Stimulated activated CD4-positive, alpha-beta T cell treated with anti-CD3 and anti-CD28 coated beads, Interleukin-15, amount 100 ng/mL, for 1 hour (primary cell): ENCODE measurements at places on chromosomes 12 and 14.
A peak's percentile ranks its signal among the peaks of the same experiment; 100 is the strongest.

DNA sequence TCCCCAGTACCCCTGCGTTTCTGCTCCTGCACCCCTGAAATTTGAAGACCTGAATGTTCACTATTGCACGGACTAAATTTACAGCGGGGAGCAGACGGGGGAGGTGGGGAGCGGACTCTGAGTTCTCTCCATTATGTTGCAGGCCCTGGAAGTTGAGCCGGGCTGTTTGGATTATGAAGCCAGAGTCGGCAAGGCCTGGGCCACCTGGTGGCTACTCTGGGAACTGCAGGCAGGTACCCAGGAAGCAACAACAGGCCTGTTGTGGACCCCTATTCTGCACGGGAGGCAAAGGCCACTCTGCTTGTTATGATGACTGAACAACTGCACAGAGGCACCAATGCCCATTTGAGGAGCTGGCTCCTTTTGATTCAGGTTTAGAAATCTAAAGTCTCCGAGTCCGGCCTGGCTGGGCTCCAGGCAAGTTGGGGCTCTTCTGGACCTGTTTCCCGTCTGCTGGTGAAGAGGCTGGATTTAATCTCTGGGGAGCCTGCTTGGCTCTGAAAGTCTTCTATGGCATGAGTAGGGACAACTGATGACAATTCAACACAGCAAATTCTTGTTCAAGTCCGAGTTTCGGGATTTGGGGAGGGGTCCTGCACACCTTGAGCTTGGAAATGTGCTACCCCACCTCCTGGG lies 34.1 kb upstream of the FAM181A start:
- peak; percentile 37 for DNase-seq

- no peak for DNase-seq
Observed at GRCh38 chr12:53695152-53696145, 19.6 kb upstream of the ATP5MC2 start.

DNA sequence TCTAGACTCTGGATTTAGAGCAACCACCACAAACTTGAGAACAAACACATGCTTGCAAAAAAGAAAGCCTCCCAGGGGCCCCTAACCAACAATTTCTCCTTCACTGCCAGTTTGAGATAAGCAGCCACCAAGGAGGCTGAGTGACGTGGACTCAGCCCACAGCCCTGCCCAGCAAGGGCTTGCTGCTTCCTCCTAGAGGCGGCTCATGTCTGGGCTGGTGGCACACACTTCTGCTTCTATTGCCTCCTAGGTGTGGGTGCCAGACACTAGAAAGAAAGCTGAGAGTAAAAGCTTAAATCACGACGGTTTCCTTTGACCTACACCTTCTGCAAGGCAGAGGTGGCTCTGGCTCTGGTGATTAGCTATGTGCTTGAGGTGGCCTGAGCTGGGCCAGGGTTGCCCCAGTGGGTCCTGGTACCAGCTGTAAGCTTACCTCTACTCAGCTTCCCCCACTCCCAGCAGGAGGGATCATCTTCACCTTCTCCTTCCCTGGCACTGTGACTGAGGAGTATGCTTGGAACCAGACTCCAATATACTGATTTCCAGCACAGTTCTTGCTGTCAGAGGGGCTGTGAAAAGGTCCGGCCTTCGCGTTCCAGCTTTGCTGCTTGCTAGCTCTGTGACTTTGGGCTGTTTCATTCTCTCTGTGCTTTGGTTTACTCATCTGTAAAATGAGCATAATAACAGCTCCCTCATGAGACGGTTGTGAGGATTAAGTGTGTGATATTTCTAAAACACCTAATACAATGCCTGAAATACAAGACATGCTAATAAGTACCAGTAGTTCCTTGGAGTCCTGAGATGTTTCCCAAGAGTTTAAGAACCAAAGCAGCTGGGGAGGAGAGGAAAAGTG lies 89.7 kb upstream of the PARP11 start:
- peak; percentile 27 for DNase-seq

DNA sequence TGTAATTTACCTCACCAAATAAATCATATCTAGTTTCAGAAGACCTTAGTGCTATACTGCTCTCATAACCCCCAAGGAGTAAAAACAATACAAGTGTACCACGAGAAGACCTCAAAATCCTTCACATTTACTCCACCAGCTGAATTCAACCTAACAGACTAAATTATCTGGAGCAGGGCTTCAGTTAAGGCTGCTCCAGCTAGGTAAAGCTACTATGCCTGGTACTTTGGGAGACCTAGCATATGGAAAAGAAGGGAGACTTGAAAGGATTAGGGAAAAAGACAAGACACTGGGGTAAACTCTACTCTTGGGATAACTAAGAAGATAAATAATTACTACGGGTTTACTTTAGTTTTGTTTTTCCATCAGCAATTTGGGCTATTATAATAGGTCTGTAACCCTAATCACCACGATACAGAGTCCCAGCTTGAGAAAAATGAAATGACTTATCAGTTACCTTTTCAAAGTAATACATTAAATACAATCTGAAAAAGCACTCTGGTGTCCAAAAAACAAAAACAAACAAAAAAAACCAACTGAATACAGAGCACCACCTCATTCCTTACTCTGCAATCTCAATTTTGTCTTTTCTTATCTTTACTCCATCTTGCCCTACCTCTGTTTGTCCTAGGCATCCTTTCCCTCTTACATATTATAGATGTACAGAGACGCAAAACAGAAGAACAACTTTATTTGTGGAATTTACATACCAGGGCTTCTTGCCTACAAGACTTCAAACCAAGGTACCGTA lies 2.1 kb downstream of the EML5 start:
- DNase-seq: no peak

DNA sequence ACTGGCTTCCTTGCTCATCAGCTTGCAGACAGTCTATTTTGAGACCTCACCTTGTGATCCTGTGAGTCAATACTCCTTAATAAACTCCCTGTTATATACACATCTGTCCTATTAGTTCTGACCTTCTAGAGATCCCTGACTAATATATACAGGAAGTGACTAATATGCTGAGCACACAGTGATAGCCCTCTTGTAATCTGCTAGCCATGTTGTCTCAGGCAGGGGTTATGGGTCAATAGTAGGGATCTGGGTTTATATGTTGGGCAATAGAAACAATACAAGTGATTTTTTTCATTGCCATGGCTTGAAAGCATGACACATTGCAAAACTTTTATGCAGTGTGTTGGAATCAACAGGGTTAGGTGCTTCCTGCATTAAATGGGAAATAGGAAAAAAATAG lies 562.2 kb downstream of the GALC start:
- no peak for DNase-seq

DNA sequence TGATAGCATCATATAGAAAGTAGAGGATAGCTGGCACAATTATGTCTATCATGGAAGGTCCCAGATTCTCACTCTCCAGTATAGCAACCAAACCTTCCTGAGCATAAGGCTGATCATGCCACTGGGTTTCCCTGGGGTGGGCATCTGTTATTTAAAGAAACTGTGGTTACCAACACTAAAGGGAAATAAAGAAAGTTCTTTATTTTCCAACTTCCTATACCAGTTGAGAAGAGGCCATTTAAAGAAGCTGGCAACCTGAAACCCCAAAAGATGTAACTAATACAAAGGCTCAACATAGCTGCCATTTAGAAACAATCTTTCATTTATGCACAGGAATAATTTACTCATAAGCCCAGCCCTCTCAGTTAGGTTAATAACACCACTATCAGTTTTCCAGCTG lies 3.1 kb downstream of the BCAT1 start:
- no peak for DNase-seq

DNA sequence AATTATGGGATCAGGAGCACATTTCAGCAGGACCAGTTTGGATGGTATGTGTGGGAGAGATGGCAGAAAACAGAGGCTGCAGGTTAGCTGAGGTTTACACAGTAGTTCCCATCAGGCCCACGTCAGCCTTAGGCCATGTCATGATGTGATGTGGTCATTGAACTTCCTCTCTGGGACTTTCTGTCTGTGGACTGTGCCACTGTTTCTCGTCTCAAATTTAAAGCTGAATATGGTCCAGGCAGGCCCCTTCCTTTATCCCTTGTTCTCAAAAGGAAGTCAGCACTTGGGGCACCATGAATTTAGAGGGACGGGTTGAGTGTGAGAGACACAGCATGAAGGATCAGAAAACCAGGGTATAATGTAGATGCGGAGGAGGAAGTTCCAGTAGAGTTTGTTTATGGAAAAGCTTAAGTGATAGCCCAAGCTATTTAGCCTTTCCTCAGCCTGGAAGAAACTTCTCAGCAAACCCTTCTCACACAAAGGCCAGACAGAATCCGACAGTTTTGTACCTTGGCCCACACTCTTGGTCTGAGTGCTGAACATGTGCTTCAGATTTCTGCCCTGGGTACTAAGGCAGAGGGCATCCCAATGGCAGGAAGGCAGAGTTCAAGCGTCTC lies 3.6 kb upstream of the IGFBP6 start:
- DNase-seq: no peak

GRCh38 chr12:70217416-70217815 lies 25.8 kb upstream of the CNOT2 start:
- no peak for DNase-seq

DNA sequence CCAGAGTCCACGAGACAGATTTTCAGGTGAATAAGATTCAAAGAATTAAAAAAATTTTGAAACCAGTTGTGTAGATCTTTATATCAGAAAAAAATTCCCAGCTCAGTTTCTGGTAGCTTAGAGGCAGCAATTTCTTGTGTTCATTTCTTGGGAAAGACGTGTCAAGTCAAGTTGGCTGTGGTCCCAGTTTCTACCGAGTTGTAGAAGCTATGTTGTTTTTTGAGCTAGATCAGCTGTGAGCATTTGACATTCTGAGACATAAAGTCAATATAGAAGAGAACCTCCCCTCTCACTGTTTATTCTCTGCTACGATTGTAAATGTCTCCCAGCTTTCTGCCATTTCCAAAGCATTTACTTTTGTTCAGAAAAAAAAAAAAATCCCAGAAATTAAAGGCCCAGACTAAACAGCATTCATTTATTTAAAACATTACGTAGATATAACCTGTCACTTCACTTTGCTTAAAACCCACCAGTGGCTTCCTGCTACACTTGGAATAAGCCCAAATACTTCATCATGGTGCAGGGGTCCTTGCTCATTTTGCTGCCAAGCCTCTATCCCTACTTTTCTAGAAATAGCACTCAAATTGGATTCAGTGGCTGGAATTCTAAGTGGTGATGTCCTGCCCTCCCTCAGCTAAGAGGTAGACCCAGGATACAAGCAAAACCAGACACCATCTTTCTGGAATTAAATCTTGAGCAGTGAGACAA lies 20.6 kb upstream of the PYGL start:
- DNase-seq: no peak

- DNase-seq: no peak
Observed at GRCh38 chr14:58607131-58607951, 30.4 kb upstream of the DACT1 start.

DNA sequence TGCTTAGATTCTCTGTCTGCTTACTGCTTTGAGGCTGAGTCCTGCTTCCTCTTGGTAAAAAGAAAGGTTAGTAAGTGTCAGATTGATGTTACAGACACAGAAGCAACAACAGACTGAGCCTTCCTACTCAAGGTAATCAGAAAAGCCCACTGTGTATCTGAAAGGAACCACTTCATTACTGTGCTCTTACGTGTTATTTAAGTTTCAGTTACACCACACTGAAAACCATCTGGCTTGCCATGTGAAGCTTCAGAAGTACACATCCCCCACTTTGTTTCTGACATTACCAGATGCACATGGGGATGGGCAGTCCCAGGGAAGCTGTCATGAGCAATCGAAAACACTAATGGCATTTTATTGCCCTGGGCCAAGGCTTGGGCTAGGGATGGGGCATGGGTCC lies 1290.1 kb downstream of the AACS start:
- no peak for DNase-seq

- DNase-seq: no peak
Observed at GRCh38 chr12:66962290-66962689, 283.4 kb upstream of the GRIP1 start.
